Naive thymus-derived CD4-positive, alpha-beta T cell (primary cell): ENCODE measurements at places on chromosomes 12 and 14.
A peak's percentile ranks its signal among the peaks of the same experiment; 100 is the strongest.

DNA sequence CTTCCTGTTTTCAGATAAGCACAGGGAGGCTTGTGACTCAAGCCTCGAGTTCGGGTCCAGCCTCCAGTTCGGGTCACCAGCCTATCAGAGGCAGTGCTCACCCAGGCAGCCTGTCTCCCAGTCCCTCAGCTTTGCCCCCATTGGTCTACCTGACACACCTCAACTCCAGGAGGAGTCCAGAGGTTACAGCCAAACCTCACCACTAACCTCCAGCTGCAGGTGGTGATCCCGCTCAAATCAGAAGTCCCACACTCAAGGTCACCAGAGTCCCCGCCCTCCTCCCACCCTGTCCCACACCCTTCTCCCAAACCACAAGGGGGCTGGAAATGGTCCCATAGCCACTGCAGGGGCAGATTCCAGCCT is 42.1 kb downstream of the KDM2B start:
- no peak for DNase-seq

DNA sequence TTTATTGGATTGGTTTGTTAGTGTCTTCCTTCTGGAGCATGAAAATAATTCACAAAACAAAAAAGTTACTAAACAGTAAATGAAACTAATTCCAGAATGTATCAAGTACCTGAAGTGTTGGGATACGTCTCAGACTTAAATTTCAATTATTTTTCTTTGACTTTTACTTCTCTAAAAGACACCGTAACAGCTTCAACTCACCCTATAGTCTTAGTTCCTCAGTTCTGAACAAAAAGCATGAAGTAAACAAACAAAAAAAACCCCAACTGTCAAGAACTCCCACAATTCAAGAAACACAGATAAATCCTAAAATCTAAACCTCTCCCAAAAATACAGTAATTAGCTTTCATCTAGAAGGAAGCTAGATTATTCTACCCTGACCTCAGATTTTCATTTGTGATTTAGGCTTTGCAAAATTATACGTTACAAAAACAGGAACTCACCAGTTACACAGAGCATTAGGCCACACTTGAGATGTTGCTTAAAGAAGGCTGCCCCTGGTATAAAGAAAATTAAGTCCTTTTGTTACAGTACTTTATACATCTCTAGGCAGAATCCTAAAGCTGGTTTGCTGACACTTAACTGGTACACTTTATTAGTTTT is 10.2 kb downstream of the HEATR5A start:
- DNase-seq = no peak

DNA sequence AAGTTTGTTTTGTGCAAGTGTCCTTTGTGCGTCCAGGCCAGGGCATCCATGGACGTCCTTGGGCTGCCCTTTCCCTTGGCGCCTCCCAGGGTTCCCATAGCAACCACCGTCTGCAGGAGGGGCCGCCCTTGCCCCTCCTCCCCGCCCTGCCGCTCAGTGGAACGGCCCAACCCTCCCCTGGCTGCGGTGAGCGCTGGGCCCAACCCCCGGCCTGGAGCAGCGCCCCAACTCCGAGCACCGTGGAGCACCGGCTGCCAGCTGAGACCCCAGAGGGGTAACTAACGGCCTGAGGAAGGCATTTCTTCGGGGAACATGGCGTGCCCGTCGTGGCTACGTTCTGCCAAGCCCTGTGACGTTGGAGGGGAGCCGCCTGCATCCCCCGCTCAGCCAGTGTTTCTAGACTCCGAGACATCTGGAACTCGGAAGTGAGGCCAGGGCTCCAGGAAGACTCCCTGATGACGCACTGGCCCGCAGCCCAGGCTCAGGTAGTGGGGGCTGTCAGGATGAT is 5.3 kb upstream of the ACACB start:
- DNase-seq = peak; percentile 32

- no peak for DNase-seq
These were observed 103.8 kb downstream of the SLC16A7 start for GRCh38 chr12:59699421-59700152.

- no peak for DNase-seq
These were observed 101.2 kb upstream of the CCDC175 start for GRCh38 chr14:59677771-59678231.

GRCh38 chr14:53929871-53930715 is 26.5 kb downstream of the BMP4 start:
- no peak for DNase-seq

DNA sequence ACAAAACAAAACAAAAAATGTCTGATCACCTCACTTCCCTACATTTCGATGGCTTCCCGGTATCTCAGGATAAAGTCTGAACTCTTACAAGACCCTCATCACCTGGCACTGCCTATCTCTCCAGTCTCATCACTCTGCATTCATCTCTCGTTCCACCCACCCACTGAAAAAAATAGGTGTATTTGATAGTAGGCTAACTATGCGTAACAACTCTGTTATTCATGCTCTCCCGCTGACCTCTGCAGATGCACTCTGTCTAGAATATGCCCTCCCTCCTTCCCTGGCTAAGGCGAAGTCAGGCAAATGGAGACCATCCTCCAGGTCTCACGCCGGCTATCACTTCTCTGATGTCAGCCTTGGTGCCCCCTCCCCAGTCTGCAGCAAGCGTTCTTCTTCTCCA is 44.9 kb downstream of the EFCAB11 start:
- no peak for DNase-seq

GRCh38 chr12:132180648-132181546 is 36.6 kb downstream of the NOC4L start:
- DNase-seq = no peak

- DNase-seq = no peak
These were observed 80.7 kb upstream of the NUDT4 start for GRCh38 chr12:93297032-93297431.

DNA sequence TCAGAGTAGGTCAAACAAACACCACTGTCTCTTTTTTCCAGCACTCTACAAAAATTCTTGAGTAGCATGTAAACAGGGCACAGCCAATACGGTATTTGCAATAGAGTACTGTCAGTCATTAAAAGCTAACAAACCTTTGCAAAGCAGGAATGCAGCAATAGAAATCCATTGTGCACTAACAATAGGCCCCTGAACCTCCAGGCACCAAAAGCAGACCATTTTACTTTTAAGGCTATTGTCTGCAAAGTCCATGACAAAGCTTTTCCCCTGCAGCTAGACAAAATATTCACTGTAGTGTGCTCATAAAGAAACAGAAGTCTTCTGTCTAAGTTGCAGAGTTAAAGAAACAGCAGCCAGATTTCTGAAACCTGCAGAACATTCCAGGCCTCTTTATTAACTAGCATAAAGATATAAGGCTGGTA is 191.9 kb downstream of the SOX5 start:
- DNase-seq = no peak

DNA sequence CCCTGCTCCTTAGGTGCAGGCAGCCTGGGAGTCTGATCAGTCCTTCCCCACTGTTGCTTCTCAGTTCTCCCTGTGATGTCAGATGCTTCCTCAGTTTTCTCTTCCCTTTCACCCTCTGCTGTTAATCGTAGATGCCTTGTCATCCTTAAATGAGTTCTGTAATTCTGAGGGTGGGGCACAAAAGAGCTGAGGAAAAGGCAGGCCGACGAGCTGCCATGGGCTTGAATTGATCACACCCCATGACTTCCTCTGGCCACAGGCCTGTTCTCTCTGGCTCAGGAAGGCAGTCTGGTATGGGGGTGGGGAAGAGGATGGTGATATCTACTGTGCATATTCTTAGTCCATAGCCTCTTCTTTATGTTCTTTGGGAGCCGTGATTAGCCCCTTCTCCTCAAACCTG is 5.2 kb upstream of the AP1G2 start:
- no peak for DNase-seq

DNA sequence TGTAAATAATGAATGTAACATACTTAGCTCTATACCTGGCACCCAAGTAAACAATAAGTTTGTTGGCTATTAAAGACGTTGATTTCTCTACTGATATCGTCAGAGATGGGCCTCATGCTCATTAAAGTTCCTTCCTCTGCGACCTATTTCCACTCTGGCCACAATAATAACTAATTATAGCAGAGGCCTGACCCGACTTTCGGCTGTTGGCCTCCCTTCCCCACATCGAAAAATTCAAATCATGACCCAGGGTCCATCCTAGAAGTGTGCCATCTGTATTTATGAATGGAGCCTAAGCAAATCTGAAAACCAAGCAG is 321 bp upstream of the USP30 start:
- no peak for DNase-seq

DNA sequence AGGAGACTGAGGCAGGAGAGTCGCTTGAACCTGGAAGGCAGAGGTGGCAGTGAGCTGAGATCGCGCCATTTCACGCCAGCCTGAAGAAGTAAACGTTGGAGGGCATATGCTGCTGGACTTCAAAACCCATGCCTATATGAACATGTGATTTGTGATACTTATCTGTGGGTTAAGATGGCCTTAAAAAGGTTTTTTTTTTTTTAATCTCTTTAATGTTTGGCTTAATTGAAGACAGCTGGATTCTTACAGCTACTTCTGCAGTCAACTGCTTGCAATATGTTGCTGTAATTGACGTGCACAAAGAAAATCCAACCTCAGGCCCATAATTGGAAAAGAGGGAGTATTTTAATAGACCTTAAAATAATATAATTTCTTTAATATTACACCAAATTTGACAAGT is 1.5 kb upstream of the B3GNT4 start:
- no peak for DNase-seq

DNA sequence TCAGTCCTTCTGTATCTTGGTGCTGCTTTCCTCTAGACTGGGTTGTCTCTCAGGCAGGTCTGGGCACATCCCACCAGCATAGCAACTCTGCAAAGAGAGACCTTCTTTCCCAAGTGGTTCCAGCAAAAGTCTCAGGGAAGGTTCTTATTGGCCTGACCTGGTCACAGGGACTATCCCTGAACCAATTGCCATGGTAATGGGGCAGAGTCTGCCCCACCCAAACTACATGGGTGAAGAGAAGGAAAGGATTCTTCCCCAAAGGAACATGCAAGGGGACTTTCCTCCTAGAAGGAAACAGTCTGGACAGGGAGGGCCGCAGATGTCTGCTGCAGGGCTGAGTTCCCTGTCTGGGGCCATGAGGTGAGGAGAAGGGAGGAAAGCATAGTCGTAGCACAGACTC is 122.2 kb upstream of the NCOR2 start:
- no peak for DNase-seq

- DNase-seq = no peak
These were observed 415.3 kb downstream of the SOX5 start for GRCh38 chr12:23534196-23534595.

GRCh38 chr12:71299541-71300376 is 139.8 kb upstream of the LGR5 start:
- DNase-seq = no peak

DNA sequence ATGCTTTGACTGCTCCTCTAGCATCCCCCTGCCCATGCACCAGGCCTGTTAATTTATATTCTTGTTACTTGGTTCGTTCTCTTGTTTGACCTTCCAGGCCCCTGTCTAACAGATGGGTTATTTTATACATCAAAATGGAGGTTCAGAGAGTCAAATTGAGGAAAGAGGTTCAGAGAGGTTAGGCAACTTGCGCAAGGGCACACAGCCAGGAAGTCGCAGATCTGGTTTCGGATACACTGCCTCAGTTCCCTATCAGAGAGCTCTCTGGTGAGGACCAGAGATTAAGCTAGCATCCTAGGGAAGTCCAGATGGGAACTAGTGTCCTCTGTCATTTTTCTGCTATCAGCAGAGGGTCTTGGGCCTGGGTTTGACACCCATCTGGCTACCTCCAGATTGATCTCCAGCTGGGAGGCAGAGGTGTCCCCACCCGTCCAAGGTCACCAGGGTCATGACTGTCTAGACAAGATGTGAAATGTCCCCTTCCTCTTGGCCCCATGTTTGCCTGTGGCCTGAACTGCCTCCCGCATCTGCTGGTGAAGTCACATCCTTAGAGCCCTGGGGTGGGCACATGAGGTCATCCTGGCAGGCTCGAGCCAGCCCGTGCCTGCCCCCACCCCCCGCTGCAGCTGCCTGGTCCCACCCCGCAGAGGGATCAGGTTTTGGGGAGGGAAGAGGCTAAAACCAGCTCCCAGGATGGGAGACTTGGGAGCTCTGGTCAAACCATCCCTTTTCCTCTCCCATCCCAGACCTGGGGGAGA is 84.3 kb upstream of the NCOR2 start:
- DNase-seq = no peak

DNA sequence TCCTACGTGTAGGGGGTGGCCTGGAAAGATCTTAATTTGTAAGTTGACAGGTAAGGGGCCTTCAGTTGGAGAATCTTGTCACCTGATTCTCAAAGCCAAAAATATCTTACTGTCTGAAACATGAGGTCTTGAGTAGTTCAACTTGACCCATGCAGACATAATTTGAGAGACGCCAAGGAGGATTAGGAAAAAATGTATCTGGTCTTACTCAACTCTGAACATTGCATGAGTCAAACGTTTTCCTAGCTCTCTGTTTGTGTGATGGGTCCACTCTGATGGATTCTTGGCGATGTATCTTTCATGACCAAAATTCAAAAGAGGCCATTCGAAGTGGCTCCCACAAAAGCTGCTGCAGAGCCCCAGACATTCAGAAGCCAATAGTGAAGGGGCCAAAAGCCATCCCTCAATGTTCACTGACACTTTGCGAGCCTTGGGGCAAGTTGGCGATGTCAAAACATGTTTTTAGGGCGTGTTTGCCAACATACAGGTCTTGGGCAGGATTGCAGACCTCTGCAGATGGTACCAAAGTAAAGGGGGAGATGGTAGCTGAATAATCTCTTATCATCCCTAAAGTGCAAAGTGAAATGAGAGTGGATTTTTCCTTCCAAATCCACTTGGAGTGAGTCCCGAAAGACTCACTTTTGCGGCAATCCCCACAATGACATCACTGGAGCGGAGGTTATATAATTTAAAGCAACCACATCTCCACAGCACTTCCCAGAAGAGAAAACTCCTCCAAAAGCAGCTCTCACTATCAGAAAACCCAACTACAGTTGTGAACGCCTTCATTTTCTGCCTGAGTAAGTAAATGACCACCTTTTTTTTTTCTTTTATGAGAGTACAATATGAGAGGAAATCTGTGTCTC is at the start of gene BDKRB1:
Gene BDKRB1 (plus strand): TSS at position 710 of the 866 bp plus-strand sequence. CDS start 7,473 bp downstream, outside the sequence.
- DNase-seq = no peak

DNA sequence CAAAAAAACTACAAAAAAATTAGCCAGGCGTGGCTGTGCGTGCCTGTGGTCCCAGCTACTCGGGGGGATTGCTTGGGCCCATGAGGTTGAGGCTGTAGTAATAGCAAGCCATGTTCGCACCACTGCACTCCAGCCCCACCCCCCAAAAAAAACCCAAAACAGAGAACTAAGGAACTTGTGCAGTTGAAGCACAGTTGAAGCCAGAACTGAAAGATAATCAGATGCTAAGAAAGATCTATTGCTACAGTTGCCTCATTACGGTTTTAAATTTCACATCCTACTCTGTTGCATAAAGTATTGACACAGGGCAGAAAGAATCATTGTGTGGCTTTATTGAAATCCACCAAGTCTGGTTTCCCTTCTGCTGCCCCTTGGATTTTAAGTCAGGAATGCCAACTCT is 3.8 kb downstream of the CS start:
- no peak for DNase-seq

- DNase-seq = no peak
These were observed 9.2 kb downstream of the ZFP36L1 start for GRCh38 chr14:68783408-68784225.
